HFFc6 (cell line): ENCODE measurements at places on chromosomes 16 and 17.

- no peak for DNase-seq
These were observed 2.2 kb upstream of the TMC5 start for GRCh38 chr16:19415461-19415860.

- no peak for DNase-seq
These were observed 3.7 kb upstream of the ABCA9 start for GRCh38 chr17:69064476-69064875.

DNA sequence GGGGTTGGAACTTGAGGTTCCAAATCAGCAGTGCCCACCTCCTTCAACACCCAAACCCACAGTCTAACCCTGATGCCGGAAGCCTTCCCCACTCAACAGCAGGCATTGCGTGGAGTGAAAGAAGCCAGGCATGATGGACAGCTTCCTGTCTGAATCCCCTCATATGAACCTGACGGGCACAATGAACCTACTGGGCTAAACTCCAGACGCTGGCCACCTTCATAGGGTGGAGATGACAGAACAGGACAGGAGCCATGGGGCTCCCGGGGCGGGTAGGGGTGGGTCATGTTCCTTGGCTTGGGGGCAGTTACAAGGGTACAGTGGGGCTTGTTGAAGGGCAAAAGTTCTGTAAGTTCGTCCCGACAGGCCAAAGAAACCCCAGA is 460 bp upstream of the HSBP1 start:
- DNase-seq, result no peak

- no peak for DNase-seq
These were observed 59.5 kb upstream of the IRX3 start for GRCh38 chr16:54346041-54346440.

DNA sequence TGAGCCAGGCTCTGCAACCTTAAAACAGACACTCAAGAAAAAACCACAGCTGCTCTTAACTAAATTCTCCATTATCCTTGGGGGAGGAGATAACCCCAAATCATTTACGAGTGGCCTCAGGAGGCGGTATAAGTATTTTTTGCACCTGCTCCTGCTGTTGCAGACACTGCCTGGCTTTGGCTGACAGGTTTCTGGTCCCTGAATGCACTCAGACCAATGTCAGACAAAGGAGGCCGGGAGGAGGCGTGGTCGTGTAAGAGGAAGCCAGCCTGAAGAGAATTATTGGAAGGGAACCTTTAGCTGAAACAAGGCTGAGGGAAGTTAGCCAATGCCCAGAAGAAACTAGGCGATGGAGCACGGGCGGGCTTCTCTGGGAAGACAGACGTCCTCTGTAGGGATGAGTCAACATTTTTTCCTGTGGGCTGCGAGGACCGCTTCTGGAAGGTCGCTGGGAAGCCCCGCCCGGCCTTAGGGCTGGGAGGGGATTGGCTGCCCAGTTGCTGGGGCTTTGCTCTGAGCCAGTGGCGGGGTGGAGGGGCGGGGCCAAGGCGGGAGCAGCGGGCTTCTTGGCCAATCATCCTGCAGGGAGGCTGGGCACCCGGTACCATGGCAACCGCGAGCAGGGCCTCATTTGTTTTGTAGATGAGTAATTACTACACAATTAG is 82.3 kb downstream of the CCDC182 start:
- peak; percentile 99 for DNase-seq

GRCh38 chr17:55570391-55570790 is 59.1 kb upstream of the SMIM36 start:
- DNase-seq, result no peak
